ENCODE measurements at places on chromosomes 6 and 20.
A peak's percentile ranks its signal among the peaks of the same experiment; 100 is the strongest.

GRCh38 chr20:16744178-16744807 lies 3.9 kb upstream of the OTOR start:
- DNase-seq, result no peak

DNA sequence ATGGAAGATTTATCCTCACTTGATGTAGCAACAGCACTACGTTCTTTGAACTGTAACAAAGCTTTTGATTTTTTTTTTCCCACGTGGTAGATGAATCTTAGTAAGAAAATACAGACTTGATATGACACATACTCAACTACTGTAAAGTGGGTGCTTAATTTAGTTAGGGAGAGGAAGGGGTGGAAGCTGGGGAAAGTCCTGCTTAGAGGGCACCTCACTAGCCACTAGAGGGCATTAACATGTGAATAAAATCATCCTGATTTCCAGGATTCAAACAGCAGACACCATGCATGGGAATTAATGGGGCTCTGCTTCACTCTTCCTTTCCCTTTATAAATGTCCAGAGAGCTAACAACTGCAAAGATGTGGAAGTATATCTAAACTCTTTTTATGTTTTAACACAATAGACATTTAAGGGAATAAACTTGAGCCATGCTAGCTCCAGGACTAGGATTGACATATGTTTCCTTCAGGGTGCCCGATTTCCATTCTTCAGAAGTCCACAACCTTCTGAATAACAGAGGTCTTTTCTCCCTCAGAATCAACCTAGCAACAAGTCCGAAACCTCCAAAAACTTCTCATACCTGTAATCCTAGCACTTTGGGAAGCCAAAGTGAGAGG lies 250.1 kb downstream of the ATXN1 start:
- no peak for DNase-seq

DNA sequence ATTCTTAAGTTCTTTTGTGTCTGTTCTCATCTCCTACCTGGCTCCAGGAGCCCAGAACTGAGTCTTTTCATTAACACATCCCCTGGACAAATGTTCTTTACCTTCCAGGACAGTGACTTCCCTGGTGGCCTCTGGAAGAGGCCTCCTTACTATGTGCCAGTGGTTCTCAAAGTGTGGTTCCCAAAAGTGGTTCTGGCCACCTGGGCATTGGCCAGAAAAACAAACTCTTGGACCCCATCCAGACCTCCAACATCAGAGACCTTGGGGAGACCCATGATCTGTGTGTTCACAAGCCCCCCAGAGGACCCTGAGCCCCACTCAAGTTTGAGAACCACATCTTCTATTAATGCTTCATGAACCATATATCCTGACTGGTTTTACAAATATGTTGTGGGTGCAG lies 7.2 kb upstream of the VSX1 start:
- no peak for DNase-seq

DNA sequence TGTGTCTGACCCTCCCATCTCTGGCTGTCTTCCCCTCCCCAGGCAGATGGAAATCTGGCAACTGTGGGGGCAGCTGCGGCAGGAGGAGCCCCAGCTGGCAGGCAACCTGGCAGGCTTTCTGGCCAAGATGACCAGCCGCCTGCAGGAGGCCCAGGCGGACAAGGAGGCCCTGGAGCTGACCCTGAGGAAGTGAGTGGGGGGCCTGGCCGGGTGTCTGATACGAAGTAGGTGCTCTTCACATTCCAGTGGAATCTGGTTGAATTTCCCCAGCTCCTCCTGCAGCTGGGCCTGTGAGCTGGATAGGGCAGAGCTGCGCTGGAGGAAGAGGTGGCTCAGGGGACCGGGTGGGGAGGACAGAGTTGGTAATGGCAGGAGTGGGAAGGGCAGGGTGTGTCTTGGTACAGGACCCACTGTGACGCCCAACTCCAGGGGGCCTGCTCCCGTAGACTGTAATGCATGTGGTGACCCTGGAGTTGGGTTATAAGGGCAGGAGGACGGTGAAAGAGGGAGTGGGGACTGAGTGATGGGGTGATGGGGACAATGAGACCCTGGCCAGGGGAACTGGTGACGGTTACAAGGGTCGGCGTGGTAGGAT lies 19.7 kb downstream of the RAB44 start:
- no peak for DNase-seq

DNA sequence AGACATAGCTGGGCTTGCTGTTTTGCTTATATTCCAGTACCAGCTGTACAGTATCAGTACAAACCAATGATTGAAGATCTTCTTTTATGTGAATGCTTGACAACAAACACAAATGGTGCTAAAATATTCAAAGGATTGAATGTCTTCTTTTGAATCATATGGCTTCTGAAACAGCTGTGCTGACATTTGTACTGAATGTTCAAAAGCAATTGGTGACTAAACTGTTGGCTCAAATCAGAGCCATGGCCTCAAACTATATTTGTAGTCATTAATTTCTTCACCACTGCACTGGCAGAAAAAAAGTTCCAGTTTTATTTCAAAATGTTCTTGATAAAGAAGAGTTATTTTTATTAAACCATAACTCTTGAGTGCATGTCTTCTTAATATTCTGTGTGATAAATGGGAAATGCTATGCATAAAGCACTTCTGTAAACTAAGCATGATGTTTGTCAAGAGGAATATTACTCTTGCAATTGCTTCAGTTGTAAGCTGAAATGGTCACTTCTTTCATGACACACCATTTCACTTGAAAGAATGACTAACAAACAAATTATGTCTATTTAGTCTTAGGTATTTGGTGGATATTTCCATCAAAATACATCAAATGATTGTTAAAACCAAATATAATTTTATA lies 45.9 kb upstream of the CENPW start:
- DNase-seq, result no peak

GRCh38 chr6:24940311-24940917 lies 4.7 kb upstream of the RIPOR2 start:
- no peak for DNase-seq

- no peak for DNase-seq
Measured at GRCh38 chr6:133300896-133301295, 59.7 kb downstream of the EYA4 start.

GRCh38 chr20:32109392-32110172 lies at the start of gene TM9SF4:
Gene TM9SF4, plus strand, starts transcription at chr20:32109714. Its CDS starts 27 bp downstream, at chr20:32109741.
- DNase-seq, result peak; percentile 95

GRCh38 chr6:14734416-14735340 lies 511.2 kb upstream of the JARID2 start:
- no peak for DNase-seq

DNA sequence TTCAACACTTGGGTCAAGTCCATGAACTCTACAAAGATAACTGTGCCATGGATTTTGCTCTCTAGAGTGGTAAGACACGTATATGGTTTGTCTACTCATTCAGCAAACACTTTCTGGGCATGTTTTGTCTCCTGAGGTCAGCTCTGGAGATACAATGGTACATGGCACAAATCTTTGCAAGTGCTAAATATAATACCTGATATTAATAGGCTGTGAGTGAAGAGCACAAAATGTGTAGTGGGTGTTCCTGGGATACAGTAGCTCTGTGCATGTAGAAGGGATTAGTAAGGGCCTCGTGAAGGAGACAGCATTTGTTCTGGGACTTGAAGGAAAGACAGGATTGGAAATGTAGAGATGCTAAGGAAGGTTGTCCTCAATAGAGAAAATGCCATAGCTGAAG lies 360.9 kb downstream of the BCKDHB start:
- DNase-seq, result no peak

DNA sequence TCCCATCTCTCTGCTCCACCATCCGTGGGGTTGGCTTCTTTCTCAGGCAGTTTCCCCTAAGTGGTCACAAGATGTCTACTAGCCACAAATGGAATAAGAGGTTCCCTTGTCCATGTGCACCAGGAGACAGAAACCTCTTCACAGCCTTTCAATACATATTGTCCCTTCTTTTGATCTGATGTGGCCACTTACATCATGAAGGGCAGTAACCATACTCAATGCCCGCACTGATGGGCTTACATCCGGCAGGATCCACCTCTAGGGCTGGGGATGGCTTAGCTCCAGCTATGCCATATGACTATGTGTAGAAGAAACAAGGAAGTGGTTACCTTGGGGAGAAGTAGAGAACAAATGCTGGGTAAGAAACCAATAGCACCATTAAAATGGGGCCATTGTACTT lies 64.4 kb downstream of the PLEKHG1 start:
- DNase-seq, result no peak

DNA sequence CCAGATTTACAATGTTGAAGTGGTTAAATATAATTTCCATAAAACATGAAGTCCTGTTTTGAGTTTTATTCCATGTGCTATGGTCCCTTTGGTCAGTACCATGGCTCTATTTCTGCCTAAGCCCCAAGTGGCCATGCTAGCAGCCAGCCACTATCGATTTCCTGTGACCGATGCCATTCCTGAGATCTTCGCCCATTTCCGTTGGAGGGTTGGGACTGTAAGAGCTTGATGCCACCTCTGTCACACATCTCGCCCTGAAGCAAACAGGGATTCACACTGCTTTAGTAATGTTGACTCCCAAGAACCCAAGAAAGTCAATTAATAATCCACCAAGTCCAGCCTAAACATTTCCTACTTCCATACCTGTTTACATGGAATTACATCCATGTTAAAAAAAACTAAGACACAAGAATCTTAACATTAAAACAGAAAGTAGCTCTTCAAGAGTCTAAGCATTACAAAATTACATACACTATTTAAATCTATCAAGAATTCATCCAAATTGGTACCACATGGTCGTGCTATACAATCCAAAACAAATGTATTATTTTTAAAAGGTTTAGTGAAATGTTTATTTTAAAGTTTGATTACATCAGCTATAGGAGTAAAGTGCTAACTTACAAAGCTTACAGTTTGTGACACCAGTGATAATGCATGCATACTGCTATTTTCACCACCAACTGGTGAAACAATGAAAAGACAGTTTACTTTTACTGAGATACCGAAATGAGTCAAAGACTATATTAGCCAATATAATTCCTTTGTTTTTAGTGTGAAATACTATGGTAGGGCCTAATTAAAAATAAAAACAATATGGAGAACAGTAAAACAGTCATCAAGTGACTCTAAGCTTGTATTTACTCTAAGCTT lies 2.5 kb downstream of the RBM39 start:
- DNase-seq, result no peak

- DNase-seq, result no peak
Measured at GRCh38 chr20:13173201-13173600, 47.9 kb upstream of the ISM1 start.

DNA sequence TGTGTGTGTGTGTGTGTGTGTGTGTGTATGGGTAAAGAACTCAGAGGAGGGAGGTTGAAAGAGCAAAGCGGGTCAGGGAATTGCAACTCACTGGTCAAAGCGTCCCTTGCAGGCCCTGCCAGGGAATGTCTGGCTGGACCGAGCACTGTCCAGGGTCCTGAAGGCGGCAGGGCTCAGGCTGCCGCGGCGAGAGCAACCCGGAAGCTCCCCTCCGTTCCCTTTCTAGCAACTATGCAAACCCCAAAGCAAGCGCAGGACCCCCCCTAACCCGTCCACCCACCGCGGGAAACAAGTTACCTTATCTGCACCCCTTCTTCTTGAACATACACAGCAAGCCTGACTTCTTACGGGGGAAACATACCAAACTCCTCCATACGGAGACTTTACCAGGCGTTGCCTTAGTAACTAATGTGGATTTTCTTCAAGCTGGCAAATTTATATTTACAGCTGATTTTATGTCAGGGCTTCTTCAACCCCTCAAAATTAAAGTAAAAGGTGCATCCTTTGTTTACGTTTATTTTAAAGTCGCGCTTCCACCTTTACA lies 538 bp upstream of the GRM1 start:
- peak; percentile 55 for DNase-seq

- no peak for DNase-seq
Measured at GRCh38 chr6:138485586-138486248, 13.6 kb downstream of the NHSL1 start.

DNA sequence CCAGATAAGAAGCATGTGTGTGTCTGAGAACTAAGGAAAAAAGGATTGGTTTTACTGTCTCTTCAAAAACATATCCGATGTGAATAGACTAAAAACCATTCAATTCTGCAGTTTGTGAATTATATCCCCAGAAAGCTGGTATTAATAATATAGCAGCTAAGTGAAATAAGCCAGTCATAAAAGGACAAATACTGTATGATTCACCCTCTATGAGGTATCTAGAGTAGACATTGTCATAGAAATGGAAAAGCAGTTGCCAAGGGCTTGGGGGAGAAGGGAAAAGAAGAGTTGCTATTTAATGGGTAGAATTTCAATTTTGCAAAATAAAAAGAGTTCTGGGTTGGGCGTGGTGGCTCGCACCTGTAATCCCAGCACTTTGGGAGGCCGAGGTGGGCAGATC lies 137.5 kb downstream of the ATXN1 start:
- no peak for DNase-seq

DNA sequence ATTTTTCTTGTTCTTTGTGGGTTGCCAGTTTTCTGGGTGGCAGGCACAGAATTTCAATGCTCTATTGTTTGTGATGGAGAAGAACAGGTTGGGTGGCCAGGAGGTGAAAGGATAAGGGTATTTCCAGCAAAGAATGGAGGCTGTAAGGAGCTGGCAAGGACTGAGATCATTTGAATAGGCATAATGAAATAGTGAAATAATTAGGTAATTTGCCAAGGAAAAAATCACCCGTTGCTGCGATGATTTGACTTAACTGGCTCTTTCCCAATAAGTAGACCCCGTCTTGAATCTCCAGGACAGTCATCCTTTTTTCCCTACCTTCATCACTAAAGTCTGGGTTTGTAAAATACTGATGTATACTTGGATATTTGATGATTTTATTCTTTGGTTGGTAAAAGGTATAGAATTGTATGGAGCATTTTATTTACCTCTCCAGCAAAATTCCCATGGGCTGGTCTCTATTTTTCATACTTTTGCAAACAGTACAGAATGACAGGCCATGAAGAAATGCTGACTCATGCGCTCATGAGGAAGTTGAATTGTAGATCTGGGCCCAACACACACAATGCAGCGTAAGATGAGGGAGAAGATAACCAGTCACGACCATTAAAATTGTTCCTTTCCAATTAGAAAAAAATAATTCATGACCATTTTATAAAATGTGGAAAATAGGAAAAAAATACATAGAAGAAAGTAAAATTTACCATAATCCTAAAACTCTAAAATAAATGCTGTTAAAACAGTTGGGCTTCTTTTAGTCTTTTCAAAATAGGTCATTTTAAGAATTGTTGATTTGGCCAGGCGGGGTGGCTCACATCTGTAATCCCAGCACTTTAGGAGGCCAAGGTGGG lies 2.4 kb upstream of the GCNT2 start:
- no peak for DNase-seq

DNA sequence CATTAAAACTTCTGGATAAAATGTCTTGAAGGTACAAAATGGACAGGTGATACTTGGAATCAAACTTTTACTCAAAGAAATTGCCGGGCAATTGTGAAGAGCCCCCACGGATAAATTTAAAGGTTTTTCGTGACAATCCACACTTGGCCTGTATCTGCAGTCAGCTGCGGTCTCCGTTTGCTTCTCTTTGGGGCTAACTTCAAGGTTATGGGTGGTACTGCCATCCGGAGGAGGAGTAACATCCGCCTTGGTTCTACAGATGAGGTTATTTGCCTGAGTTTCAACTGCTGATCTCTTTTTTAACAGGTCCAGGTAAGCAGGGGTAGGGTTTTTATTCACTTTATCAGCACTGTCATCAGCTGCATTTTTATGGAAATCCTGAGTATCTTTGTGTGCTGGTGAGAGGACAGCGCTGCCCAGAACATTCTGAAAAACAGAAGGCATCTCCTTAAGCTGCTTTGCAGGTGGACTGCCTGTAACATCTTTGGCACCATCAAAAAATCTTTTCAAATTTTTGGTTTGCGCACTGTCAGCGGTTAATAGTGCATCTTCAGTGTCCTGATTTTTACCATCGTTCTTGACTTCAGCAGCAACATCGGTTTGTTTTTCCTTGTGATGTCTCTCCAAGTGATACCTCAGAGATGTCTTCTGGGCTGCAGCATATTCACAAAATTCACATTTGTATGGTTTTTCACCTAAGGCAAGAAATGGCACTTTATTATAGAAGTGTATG lies 16.9 kb downstream of the ZNF217 start:
- DNase-seq, result no peak

Data from right lung (tissue), 10 donors.